ENCODE measurements at places on chromosomes 2 and 18.

DNA sequence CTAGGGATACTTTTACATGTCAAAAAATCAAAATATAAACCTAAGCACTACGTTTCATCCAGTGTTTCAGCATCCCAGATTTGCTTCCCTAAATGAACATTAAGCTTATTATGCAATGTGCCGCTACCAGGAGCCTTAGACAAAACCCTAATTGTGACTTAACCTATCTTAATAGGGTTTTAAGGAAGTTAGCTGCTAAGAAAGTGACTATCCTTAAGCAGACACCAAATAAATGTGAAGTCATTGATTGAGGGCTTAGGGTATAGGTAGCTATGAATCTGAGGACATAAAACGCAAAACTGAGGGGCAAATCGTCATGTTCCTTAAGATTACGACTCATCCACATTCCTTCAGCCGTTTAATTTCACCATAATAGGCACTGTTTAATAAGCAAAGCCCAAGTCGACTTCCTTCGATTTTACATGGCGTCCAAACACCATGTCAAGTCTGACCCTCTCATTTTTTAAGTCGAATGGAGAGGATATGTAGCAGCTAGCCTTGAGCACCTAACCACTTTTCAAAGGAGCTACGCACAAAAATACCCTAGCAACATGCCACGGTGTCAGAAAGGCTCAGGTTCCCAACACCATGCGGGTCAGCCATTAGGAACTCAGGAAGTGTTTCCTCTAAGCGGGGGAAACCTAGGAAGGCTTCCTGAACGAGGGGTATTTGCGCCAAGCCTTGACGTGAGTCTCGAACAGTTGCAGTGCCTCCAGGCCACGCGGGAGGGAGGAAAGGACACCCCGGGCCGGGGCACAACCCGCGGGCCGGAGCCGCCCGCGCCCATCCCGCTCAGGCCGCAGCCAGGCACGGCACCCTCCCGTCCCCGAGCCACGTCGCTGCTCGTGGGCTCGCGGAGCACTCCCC lies 1.0 kb downstream of the HDLBP start:
- DNase-seq = no peak

DNA sequence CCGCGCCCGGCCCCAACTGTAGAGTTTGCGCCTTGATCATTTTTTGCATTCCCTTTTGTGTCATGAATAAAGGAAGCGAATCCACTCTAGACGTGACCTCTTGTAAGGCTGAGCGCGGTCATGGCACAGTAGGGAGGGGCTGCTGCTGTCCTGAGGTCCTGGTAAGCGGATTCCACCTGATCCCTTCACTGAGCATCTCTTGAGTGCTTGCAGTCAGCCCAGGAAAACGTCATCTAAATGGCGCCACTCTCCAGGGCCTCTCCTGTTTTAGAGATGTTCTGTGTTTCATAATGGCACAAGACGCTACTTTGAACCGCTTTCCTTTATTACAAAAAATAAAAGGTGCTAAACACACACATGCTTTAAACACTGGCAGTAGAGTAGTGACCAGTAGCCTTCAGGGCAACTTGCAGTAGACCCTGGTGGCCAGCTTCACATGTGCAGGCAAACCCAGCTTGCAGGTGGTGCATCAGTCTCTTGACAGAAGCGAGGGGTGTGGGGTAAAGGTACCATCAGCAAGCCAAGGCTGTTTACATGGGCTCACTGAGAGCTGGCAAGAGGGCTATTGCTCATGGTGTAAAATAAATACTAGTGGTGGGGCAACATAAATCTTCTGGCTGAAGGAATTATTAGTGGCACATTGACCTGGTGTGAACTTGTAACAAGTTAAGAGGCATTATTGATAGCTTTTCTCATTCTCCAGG lies 43.0 kb upstream of the ACKR3 start:
- DNase-seq = no peak

DNA sequence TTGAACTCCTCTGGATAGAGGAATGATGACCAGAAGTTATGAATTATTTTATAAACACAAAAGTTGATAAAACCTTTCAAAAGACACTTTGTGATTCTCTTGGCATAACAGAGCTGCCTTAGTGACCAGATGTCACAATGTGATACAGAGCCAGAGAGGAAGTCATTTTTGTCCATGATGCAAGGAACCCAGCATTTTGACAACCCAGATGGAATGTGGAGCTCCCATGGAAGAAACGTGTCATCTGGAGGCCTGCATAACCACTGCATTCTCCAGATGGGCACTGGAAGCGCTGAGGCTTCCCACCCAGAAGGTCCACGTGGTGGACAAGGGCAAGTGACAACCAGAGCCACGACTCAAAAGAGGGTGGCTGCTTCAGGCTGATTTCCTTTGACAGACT lies 30.1 kb downstream of the HRH4 start:
- no peak for DNase-seq

GRCh38 chr2:101500860-101501259 lies 25.9 kb upstream of the RFX8 start:
- DNase-seq = no peak

DNA sequence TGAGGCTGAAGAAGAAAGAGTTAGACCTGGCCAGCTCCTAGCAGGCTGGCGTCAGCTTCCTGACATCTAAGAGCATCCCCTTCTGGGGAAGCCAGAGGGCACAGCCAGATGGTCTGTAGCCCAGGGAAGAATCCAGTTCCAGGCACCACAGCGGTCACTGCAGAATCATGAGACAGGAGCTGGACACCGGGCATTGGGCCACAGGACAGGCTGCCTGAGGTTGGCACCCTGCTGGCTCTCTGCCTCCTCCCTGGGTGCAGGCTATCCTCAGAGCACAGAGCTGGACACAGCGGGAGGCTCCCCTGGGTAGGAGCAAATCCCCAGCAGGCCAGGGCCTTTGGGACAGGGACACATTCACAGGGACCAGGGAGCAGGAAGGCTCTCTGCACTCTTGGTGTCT lies 19.8 kb upstream of the ATOH8 start:
- no peak for DNase-seq

- no peak for DNase-seq
Observed at GRCh38 chr2:223404616-223405015, 197.5 kb downstream of the SCG2 start.

- DNase-seq = no peak
Observed at GRCh38 chr2:130864830-130865800, 28.4 kb downstream of the ARHGEF4 start.

- no peak for DNase-seq
Observed at GRCh38 chr2:152622219-152622618, 95.0 kb downstream of the PRPF40A start.

- no peak for DNase-seq
Observed at GRCh38 chr2:197543206-197543605, 27.3 kb downstream of the MOB4 start.

GRCh38 chr2:174704642-174705041 lies 59.6 kb downstream of the CHRNA1 start:
- DNase-seq = no peak

- DNase-seq = no peak
Observed at GRCh38 chr2:15634846-15635490, 43.3 kb downstream of the DDX1 start.

GRCh38 chr2:212940816-212941215 lies 210.6 kb downstream of the IKZF2 start:
- no peak for DNase-seq

DNA sequence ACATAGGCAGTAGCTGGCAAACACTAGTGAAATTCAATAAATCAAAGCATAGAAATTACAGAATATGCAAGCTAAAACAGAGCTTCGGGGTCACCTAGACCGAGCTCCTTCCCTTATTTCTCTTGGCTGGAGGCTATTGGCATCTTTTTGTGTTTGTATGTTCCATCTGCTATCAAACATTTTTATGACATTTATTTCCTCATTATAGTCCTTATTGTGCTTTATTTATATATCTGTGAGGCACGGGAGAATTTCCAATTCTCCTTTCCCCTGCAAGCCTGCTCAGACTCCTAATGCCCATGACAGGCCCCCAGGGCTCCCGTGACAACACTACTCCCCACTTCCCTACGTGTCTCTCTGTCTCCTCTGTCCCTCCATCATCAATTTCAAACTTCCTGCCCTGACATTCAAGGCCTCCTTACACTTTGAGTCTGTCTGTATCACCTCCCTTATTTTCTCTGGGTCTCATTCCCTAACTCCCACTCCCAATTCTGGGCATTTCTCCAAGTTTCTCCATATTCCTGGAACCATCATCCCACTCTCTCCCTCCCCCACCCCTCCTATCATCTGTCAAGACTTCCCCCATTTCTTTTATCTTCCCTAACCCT lies 316.9 kb downstream of the OSR1 start:
- DNase-seq = no peak

GRCh38 chr2:85761-86160 lies 39.5 kb upstream of the FAM110C start:
- no peak for DNase-seq

GRCh38 chr2:208311954-208312353 lies 45.9 kb downstream of the PIKFYVE start:
- no peak for DNase-seq

GRCh38 chr2:176473177-176473576 lies 203.9 kb downstream of the MTX2 start:
- no peak for DNase-seq

DNA sequence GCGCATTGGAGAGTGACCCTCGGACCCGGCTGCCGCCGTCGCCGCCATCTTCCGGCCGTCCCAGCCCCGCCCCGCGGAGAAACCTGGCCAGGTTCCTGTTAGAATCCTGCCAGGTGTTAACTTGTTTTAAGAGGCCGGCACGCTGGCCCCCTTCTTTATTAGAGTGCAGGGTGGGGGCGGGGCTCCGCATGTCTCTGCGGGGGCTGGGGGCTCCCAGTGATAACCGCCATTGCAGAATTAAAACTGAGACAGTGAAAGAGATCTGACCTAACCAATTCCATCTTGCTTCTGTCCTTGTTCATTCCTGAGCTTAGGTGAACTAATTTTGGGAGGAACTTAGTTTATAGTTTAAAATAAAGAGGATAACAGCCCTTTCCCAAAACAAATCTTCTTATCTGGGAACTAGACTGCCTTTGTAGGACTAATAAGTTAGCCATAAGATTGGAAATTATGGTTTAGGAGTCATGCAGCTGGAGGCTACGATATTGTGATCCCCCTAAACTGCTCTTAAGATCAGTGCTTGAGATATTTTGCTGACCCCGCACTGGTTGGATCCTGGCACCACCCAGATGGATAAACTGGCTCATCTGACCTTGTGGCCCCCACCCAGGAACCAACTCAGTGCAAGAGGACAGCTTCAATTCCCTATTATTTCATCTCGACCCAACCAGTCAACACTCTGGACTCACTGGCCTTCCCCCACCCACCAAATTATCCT lies 543 bp upstream of the STARD7 start:
- DNase-seq = no peak

- no peak for DNase-seq
Observed at GRCh38 chr2:71907503-71907902, 240.2 kb downstream of the CYP26B1 start.

GRCh38 chr2:46187112-46187618 lies 110.0 kb upstream of the EPAS1 start:
- no peak for DNase-seq

- DNase-seq = no peak
Observed at GRCh38 chr2:109419171-109419756, 194.5 kb downstream of the SEPTIN10 start.

- DNase-seq = no peak
Observed at GRCh38 chr2:9422321-9423099, 818 bp downstream of the ITGB1BP1 start.

- DNase-seq = no peak
Observed at GRCh38 chr2:188631037-188631809, 339.5 kb downstream of the GULP1 start.

- DNase-seq = no peak
Observed at GRCh38 chr2:238155051-238155760, 3.6 kb upstream of the ERFE start.

DNA sequence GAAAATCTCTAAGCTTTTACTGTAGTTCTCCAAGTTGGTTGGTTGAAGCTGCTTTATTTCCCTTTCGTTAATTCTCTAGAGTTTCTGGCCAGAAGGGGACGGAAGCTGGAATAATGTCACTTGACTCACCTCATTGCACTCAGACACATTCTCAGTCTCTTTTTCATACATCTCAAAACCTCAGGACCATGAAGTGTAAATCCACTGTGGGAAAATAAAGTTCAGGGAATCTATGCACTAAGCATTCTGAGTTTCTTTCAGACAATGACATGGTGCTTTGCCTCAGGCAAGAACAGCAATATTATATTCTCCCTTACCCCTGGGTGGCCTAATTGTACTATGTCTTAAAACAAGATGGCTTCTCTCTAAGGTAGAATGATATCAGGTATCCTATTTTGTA lies 167.8 kb downstream of the PRPF40A start:
- DNase-seq = no peak

GRCh38 chr2:68274022-68274421 lies 21.7 kb upstream of the PPP3R1 start:
- DNase-seq = no peak

- no peak for DNase-seq
Observed at GRCh38 chr18:53701697-53702096, 522.8 kb downstream of the MBD2 start.

DNA sequence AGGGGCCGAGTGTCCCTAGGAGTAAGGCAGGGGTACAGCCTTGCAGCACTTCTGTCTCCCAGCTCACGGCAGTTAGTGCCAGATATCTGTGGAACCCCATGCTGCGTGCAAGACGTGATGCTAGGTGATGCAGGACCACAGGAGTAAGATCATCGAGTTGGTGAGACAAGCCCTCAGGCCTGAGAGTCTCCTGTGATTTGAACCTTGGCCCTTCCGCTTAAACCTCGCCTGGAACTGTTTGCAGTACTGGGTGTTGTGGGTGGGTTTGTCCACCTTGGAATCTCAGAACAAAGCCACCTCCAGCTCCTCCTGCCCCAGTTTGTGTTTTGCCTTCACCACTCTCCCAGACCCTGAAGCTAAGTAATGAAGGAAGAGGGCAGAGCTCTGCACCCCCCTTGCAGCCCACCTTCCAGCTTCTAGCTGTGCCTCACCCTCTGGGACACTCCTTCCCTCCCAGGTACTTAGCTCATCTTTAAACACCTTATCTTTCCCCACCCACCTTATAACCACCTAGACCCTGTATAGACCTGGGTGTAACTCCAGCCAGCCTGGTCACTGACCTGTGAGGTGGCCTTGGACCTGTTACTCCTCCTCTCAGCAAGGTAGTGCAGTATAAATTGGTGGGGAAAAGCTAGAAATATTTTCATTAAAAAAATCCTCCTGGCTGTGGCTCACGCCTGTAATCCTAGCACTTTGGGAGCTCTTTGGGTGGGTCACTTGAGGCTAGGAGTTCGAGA lies 6.6 kb downstream of the CNNM4 start:
- DNase-seq = no peak

DNA sequence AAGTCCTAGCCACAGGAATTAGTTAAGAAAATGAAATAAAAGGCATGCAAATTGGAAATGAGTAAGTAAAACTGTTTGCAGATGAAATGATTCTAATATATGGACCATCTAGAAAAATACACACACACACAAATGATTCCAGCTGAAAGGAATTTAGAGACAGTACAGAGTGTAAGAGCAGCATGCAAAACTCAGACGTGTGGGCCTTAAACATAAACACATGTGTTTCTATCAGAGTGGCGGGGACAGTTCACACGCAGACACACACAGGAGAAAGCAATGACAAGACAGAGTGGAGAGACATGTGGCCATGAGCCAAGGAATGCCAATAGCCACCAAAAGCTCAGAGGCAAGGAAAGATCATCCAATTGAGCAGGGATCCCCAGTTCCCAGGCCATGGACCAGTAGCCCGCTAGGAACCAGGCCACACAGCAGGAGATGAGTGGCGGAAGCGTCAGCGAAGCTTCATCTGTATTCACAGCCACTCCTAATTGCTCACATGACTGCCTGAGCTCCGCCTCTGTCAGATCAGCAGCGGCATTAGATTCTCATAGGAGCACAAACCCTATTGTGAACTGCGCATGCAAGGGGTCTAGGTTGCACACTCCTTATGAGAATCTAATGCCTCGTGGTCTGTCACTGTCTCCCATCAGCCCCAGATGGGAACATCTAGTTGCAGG lies 155.4 kb downstream of the ARL4C start:
- no peak for DNase-seq

Data from progenitor cell of endocrine pancreas (in vitro differentiated cells).